ENCODE measurements at places on chromosomes 2 and 18.

DNA sequence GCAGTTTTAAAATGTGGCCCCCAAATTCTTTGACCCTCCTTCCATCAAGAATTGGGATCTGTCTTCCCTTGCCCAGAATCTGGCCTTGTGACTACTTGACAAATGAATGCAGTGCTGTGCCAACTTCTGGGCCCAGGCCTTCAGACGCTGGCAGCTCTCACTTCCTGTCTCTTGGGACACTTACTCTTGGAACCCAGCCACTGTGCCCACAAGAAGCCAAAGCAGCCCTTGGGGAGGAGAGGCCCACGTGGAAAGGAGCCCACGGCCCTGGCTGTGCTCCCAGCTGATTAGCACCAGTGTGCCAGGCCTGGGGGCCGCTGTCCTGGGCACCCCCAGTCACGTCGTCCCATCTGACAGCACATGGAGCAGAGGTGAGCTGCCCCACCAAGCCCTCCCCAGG is 56.6 kb downstream of the RPL37A start:
- no peak for DNase-seq

DNA sequence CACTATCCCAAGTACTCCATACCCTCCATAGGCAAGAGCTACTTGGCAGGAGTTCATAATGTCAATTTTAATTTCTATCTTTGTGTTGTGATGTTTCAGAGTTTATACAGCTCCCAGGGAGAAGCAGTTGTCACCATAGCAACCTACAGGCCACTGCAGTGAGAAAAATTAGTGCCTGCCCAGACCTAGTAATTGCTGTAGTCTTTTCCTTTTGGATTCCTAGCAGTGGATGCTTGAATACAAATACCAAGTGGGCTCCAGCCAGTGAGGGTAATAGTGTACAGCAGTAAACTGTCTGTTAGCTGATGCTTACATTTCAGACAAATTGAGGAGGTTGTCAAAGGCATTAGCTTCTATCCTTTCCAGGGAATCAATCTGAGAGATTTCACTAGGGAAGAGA is 26.7 kb downstream of the LHCGR start:
- no peak for DNase-seq

DNA sequence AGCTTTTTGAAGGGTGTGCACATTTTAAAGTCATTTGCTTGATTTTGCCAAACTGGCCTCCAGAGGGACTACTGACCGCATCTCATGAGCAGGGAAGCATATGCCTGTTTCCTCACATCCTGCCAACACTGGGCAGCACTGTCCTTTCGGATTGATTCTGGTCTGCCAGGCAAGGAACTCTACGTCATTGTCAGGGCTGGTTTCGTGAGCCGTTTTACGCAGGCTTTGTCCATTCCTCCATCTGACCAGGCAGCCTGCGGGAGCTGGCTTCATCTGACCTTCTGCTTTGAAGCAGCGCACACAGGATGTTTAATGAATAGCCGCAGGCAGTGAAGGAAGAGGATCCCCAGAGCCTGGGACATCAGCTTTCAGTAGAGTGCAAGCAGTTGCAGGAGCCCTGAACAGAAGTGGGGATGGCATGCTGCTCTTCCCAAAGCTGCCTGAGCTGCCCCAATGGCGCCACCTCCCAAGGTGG is 46.3 kb upstream of the SEMA4C start:
- no peak for DNase-seq

GRCh38 chr2:174569678-174570077 is 27.9 kb downstream of the WIPF1 start:
- DNase-seq = no peak

GRCh38 chr18:45320724-45321123 is 294.6 kb upstream of the SLC14A2 start:
- peak; percentile 50 for DNase-seq

GRCh38 chr2:218400167-218400929 is 680 bp downstream of the CTDSP1 start:
- DNase-seq = no peak

DNA sequence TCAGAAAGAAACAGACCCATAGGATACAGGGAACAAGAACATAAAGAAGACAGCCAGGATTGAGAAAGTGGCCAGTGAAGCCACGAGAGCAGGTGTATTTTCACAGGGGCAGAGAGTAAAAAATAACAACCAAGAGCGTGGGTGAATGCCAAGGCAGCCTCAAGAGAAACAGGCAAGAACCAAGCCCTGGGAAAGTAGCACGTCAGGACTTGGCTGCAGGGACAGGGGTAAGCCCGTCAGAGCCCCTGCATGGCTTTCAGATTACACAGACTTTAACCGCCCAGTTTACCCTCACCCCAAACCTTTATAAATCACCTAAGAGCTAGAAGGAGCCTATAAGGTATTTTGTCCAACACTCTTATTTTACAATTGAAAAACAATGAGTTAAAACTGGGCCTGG is 43.7 kb downstream of the ARL4C start:
- DNase-seq = no peak

DNA sequence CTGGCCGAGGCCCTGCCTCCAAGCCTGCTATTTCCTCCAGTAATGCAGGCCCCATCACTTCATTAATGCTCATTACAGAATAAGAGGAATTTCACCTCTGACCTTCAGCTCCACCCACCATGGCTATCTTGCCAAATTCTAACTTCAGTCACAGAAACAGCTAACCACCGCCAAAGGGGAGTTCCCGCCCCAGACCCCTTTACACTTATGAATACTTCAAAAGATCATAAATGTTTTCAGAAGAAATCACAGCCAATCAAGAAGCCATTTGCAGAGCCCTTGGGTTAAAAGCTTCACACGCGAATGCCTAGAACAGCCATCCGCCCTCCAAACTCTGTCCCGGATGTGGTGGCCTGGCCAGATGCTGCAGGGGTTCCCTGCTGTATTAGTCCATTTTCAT is 73.8 kb upstream of the TWIST2 start:
- DNase-seq = no peak

DNA sequence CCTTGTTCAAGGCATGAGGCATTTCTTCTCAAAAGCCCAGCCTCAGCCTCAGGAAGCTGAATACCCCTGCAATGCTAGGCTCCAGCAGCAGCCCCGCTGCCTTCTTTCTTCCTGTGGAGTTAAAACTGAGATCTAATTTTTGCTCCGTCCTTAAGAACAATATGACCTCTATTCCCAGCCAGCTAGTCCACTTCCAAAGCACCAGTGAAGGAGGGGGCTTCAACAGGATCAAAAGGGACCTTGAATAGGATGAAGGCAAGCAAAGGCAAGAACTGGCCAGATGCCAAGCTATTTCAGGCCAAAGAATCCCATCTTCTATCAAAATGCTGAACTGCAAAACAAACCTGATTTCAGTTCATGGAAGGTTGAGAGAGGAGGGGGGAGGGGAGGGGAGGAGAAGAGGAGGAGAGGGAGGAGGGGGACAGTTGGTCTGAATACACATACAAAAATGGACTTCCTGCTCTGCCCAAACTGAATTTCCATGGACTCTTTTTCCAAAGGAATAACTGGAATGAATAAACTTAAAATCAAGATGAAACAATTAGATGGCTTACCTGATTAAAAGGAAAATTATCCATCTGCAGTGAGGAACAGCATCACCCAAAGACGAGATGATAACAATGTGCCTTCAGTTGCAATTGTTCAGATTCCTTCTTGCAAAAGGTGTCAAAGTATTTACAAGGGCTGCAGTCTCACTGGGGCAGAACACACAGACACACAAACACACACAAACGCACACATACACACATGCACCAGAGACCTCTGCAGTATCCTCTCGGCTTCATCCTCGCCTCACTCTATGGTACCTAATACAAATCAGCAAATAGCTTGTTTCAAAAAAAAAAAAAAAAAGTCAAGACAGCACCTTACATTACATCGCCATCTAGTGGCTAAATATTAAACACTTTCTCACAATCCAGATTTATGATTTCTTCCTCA is at the start of gene SCN1A:
SCN1A (minus strand) TSS at position 804 of the 939 bp plus-strand sequence. CDS start 54,399 bp downstream, outside the sequence.
- DNase-seq = no peak

Data from large intestine (tissue), 12 donors.